ENCODE measurements at places on chromosomes 7 and 10.

GRCh38 chr7:140051820-140052219 lies 10.9 kb downstream of the PARP12 start:
- DNase-seq, result no peak

GRCh38 chr10:109205929-109206585 lies 717.3 kb downstream of the XPNPEP1 start:
- DNase-seq, result no peak

DNA sequence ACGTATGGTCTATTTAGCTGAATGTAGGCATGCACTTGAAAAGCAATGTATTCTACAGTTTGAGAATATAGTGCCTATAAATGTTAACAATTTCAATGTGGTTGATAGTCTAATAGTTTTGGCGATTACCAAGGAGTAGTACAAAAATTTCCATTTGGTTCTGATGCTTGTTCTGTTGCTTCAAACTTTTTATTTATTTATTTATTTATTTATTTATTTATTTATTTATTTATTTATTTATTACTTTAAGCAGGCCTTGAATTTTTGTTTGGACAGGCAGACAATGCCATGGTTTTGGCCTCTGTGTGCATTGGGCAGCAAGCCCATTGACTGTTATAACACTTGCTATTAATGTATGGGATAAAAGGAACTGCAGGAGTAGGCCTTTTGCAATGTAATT lies 36.5 kb upstream of the MALRD1 start:
- no peak for DNase-seq

- no peak for DNase-seq
These were observed 8.0 kb upstream of the MNX1 start for GRCh38 chr7:157018328-157018996.

DNA sequence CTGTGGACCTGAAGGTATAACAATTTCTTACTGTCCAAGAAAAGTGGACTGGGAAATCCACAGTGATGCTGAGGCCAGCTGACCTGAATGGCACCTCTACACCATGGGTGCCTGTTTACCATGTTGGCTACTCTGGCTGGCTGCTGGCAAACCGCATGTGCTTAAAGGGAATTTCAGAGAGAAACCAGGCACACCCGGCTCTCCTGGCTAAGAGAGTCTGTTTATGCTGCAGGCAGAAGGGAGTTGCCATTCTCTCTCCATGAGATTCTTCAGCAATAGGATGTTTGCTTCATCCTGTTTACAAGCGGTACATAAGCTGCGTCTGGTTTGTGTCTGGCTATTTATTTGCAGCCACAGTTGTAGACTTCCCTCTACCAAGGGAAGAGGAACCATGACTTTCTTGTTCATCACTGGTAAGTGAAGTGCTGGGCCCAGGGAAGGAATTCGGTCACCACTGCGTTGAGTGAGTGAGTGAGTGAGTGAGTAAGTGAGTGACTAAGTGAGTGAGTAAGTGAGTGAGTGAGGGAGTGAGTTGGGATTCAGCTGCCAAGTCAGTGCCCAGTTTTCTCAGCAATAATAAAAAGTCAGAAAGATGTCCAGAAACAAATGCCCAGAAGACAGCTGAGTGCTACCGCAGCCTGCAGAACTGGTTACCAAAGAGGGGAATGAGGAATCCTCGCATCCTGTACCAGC lies 90.4 kb downstream of the COBL start:
- DNase-seq, result no peak

Measured in stimulated activated CD4-positive, alpha-beta T cell treated with anti-CD3 and anti-CD28 coated beads, Interleukin-1b, Interleukin-23, amount 100 ng/mL, for 24 hours (primary cell).